Nephron progenitor cell (in vitro differentiated cells): ENCODE measurements at places on chromosomes 3 and 15.
A peak's percentile ranks its signal among the peaks of the same experiment; 100 is the strongest.

GRCh38 chr15:88621789-88622604, 857 bp downstream of the AEN start:
- DNase-seq: no peak

- no peak for DNase-seq
Measured at GRCh38 chr15:38193496-38193895, 59.1 kb upstream of the SPRED1 start.

GRCh38 chr3:184873141-184873540, 61.2 kb downstream of the VPS8 start:
- no peak for DNase-seq

- DNase-seq: no peak
Measured at GRCh38 chr3:169295126-169295525, 368.4 kb downstream of the MECOM start.

DNA sequence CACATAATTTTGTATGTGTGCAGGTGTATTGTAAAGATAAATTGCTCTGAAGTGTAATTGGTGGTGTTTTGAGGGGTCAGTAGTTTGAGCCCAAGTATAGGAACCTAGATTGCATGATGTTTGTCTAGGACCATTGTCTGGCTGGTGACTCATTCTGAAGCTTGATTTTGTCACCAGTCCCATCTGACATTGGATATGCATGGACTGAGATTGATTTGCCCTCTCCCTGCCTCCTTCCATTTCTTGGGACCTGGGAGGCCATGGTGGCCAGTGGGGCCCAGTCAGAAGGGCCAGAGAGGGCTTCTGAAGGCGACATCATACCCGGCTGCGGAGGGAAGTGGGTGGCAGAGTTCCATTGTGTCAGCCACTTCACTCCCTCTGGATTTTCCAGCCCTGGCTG, 62.3 kb downstream of the PDIA5 start:
- DNase-seq: no peak

DNA sequence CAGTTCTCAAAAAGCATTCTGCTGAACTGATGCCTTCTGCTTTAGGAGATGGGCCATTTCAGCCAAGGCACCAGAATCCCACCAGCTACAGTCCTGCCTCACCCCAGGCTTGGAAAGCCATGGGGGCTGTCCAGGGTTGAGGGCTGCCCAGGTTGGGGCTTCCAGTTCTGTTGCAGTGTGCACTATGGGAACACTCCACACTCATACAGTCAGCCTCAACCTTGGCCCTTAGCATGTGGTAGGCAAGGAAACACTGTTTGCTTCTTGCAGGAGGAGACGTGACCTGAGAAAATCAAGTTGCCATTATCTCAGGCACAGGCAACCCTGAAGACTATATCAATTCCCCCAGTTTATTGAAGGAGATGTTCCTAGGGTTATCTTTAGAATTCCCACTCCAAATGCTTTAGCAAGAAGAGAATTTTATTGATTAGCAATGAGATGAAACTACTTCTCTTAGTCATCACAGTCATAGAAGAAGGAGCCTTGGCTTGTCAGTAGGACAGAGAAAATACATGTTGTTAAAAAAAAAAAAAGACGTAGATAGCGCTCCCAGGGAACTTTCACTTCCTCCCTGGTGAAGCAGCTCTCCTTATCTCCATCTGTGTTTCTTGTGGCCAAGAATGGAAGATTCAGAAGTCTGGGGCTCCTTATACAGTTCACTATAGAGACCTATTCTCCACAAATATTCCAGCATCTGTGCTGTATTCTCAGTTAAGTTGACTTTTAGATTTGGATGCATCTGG, 38.3 kb upstream of the IL12A start:
- DNase-seq: no peak

DNA sequence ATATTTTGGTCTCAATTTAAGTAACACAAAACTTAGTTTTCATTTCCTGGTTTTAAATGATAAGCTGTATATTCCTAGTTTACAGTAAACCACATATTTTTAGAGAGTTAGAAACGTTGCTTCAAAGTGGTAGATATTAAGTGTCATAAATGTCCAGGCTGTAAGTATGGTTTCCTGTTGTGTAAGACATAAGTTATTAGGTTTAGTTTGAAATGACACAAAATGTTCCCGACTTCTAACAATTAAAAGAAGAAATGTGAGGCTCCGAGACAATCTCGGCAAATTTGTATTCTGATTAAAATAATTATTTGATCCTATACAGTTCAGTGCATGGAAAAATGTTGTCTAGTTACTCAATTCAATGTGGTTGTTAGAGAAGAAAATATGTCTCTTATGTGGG, 387.3 kb downstream of the EPHA3 start:
- no peak for DNase-seq

DNA sequence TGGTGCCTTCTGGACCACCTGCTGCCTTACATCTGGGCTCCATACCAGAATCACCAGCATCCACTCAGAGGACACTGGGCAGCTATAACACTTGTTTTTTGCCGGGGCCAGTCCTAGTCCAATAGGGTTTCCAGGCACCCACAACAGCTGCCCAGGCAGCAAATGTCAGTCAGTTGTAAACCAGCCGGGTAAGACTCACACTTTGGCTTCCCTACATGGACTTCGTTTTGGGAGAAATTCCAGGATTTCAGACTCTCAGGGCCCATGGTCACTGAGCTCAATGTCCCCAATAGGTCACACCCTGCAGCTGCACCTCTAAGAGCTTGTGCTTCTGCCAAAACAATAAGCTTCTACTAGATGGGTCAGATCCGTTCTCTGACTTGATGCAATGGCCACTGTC, 83.8 kb downstream of the FAM174B start:
- DNase-seq: no peak

- no peak for DNase-seq
Measured at GRCh38 chr3:10279384-10280176, 13.2 kb downstream of the GHRL start.

GRCh38 chr3:44772099-44772442, 10.5 kb downstream of the KIF15 start:
- DNase-seq: no peak

DNA sequence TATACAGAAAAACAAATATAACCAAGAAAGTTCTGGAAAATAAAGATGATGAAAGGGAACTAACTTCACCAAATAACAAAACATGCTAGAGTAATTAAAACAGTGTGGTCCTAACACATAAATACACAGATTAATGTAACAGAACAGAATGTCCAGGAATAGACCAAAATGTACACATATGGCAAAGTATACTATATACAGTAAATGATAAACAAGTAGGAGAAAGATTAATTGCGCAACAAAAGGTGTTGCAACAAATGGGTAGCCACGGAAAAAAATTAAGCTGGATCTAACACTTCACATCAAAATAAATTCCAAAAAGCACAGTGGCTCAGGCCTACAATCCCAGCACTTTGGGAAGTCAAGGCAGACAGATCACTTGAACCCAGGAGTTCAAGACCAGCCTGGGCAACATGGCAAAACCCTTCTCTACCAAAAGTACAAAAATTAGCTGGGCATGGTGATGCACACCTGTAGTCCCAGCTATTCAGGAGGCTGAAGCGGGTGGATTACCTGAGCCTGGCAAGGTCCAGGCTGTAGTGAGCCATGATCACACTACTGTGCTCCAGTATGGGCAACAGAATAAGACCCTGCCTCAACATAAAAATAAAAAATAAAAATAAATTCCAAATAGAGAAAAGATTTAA, 19.8 kb downstream of the SCAP start:
- DNase-seq: no peak

- DNase-seq: no peak
Measured at GRCh38 chr3:50453907-50454306, 49.5 kb downstream of the CACNA2D2 start.

GRCh38 chr15:42595626-42596240, 20.3 kb downstream of the STARD9 start:
- DNase-seq: no peak

DNA sequence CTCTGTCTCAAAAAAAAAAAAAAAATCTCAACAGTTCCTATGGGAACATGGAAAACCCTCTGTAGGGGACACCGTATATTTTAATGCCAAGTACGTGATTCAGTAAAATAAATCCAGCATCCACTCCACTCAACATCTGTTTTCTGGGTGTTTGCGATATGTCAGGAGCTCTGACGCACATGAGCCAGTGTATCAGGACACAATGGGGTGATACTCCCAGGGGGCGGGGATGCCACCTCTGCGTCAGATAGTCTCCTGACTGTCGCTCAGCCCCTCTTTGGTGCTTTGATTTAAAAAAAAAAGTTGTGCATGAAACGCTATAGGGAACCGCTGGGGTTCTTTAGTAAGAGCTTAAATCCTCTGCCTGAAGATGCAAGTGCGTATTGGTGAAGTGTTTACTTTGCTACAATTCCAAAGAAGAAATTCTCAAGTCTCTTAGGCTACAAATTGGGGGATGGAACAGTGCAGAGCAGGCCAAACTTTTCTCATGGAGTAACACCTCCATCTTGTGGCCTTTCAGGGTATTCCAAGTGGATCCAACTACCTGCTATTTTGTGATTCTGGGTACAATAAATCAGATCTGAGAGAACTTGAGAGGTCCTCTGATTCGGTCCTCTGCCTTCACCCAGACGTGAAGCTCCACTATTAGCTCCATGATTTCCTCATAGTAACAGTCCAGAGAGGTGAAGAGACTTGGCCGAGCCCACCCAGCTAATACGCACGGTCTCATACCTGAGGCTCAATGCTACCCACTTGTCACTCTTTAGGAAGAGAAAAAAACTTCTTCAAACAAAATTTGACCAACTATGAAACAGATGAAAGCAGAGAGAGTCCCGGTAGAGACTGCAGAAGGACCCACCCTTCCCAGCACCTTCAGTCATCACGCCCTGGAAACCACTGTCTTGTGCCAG, 9.3 kb upstream of the NR2E3 start:
- peak; percentile 63 for DNase-seq

DNA sequence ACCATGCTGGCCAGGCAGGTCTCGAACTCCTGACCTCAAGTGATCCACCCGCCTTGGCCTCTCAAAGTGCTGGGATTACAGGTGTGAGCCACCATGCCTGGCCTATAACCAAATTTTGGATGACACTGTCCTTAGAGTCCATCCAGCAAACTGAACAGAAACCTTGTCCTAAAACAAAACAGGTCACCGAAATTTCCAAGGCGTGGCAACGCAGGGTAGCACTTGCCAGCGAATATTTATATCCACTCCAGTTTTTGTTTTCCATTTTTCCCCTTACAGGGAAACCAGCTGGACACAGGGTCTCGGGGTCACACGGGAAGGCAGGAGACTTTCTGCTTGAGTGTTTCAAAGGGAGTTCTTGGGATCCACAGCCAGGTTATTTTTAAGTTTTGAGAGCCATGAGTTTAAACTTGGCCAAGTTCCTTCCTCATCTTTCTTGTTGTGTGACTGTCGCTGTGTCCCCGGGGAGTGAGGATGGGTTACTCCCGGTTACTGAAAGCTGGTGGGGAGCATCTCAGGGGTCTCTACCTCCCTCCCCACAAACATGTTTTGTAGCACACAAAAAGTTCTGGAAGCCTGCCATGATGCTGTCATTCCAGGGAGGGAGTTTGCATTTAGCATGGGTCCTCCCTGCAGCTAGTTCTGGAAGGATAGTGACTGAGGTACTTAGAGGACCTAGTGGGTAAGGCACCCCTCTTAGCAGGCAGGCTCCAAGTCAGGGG, 12.6 kb downstream of the LIMD1 start:
- no peak for DNase-seq

- DNase-seq: peak; percentile 31
Measured at GRCh38 chr3:151156618-151157216, 46.3 kb downstream of the GPR171 start.

DNA sequence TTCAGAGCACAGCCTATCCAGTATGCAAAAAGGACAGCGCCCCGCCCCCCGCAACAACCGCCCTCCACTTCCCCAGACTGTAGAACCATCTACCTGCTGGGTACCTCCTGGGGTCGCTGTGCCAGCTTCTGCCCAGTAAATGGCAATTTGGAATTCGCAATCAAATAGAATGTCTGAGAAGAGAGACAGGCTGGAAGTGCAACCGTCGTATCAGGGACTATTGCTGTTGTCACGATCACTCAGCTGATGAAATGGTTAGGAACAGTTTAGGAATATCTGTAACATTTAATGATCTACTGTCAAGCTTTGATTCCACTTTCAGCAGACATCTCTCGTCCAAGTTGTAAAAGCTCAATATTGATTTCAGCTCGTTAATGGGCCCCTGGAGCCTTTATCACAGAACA, 13.3 kb upstream of the PARL start:
- no peak for DNase-seq

- no peak for DNase-seq
Measured at GRCh38 chr3:15497964-15498363, 23.5 kb downstream of the COLQ start.

GRCh38 chr3:56918111-56918568, 116.4 kb upstream of the ARHGEF3 start:
- no peak for DNase-seq

DNA sequence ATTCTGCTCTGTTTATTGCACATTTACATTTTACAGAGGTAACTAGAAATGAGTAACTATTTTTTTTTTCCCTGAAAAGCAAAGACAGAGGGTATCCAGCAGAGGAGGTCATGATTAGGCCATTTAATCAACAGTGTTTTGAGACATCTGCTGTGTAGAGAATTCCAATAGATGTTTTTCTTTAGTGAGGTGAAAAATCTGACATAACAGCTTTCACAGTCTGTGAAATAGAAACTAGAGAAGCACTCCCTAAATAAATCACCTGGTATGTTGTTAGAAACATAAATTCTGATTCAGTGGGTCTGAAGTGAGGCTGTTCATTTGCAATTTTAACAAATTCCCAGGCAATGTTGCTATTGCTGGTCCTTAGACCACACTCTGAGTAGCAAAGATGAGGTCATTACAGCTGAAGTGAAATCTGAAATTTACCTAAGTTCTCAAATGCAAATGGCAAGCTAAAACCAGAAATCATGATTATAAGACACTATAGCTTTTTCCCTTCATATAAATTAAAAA, 329.2 kb upstream of the LRRC3B start:
- no peak for DNase-seq

DNA sequence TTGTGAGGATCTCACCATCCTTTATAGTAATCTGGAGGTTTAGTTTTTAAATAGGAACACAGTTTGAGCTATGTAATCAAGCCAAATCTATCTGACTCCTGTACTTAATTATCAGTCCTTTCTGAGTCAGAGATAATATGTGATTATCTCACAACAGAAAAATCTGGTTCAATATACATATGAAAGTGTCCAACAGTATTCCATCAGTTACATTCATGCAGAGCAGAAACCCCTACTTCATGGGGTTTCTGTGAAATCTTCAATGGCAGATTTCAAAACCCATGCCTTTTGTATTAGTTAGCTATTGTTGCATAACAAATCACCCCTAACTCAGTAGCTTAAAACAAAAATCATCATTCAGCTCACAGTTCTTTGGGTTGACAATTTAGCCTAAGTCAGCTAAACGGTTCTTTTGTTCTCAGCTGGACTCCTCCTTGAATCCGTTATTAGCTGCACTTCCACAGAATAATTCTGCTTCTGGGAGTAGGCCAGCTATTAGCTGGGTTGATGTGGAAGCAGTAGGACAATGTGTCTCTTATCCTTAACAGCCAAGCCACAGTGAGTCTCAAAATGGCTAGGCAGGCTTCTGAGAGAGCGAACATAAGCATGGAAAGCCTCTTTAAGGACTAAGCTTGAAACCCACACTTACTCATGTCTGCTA, 42.9 kb upstream of the ARPP21 start:
- DNase-seq: no peak
